ENCODE measurements at places on chromosomes 13 and 19. TPM values are rescaled to one million over a fixed set of nuclear protein-coding genes. Genes with fewer than 3 reads are reported as not detected.

KLK12 gene
- total RNA-seq = not detected

LHB gene
- total RNA-seq = 0.19 TPM

GFY gene
- total RNA-seq = 0.17 TPM

ALKBH6 gene
- 23.2 TPM for total RNA-seq

TEKTIP1 gene
- total RNA-seq = not detected

ARHGAP45 gene
- 5.6 TPM for total RNA-seq

MAST1 gene
- total RNA-seq = 1.4 TPM

ITGBL1 gene
- 1.5 TPM for total RNA-seq

F10 gene
- not detected for total RNA-seq

SLC10A2 gene
- not detected for total RNA-seq

KLK11 gene
- 0.12 TPM for total RNA-seq

ZNF836 gene
- 0.98 TPM for total RNA-seq

AZU1 gene
- 0.24 TPM for total RNA-seq

TIMM29 gene
- total RNA-seq = 15.2 TPM

SUPT5H gene
- total RNA-seq = 192 TPM

CYP2S1 gene
- 23.9 TPM for total RNA-seq

A1BG gene
- 9.8 TPM for total RNA-seq

Data from A549 treated with dexamethasone at 1 μM for 4 hours (cell line).